ENCODE measurements at places on chromosomes 1 and 21. TPM values are rescaled to one million over a fixed set of nuclear protein-coding genes. Genes with fewer than 3 reads are reported as not detected.

- no peak for DNase-seq
These were observed 8.8 kb upstream of the BTG2 start for GRCh38 chr1:203296460-203297073.

GRCh38 chr21:36507397-36508018 lies 27.6 kb upstream of the CLDN14 start:
- DNase-seq = no peak

DNA sequence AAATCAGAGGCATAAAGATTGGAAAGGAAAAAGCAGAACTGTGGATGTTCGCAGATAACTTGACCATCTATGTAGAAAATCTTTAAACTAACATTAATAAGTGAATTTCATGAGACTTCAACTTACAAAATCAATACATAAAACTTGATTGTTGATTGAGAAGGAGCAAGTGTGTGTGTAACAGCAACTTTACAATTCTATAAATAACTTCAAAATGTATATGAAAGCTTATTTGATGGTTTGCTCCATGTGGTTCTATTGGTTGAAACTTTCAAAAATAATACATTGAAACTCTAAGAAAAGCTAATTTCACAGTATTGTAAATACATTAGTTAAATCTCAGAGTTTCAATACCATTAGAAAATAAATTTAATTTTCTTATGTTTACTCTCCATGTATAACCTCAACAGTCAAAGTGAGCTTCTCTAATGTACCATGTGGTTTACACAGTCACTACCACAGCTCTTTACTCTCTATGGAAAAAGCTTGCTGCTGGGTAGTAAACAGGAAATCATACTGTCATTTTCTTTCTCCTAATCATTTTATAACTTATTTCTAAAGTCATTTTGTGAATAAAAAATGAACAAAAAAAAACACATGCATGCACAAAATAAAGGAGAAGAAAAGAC lies 12.0 kb downstream of the AKT3 start:
- no peak for DNase-seq

GRCh38 chr1:203177470-203178039 lies 1.9 kb upstream of the MYBPH start:
- no peak for DNase-seq

DNA sequence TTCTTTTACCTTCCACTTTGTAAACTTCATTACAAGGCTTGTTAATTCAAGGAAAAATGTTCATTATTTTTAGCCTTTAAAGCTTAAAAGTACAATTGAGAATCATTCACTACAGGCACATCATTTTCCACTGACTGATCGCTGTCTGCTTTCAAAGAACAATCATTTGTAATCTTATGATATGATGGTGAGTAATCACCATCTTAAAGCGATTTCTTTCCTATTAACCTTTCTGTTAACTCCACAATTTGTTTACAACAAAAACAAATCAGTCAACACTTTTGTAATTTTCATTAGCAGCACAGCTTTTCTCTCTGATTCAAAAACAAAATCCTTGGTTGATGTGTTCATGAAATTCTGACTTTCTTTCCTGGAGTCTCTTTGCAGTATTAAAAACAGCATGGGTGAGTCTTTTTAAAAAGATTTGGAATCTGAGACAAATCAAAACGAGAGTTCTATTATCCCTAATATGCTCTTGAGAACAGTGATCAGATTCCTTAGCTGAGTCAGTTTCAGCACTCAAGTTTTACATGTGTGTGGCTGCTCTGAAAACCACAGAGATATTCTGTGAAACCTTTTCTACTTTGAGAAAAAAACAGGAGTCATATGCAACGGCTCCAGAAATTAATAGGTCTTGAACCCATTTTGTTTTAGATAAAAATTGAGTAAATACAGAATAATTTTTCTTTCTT lies 145.8 kb upstream of the TMPRSS15 start:
- no peak for DNase-seq

DNA sequence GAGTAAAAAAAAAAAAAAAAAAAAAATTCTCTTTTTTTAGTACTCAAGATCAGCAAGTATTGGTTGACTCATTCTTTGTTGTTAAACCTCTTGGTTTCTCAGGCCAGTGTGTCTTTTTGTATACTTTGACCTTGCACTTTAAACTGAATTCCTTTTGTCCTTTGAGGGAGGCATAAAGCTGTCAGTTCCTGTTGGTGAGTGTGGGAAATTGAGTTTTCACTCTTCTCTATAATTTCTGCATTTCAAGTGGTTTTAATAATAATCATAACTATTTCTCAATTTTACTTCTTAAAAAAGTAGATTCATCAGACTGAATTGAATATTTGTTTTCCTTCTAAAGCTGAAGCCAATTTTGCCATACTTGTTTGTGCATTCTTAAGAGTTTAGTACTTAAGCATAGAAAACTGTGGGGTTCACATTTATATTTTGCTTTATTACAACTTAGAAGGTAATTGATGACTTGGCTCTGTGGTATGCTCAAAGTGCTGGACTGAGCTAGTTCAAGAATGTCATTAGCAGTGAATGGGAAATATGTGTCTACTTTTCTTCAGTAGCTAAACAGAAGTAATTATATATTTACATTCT lies 43.4 kb downstream of the ITSN1 start:
- DNase-seq = no peak

The TTLL7 gene
- total RNA-seq = 2.9 TPM

The SAMSN1 gene
- 126 TPM for total RNA-seq

The VHLL gene
- total RNA-seq = not detected

The ANGPTL3 gene
- total RNA-seq = not detected

The GPA33 gene
- total RNA-seq = 0.64 TPM
